ENCODE measurements at places on chromosomes 4 and X.

- DNase-seq = no peak
Measured at GRCh38 chrX:110477593-110478228, 119.1 kb downstream of the RTL9 start.

DNA sequence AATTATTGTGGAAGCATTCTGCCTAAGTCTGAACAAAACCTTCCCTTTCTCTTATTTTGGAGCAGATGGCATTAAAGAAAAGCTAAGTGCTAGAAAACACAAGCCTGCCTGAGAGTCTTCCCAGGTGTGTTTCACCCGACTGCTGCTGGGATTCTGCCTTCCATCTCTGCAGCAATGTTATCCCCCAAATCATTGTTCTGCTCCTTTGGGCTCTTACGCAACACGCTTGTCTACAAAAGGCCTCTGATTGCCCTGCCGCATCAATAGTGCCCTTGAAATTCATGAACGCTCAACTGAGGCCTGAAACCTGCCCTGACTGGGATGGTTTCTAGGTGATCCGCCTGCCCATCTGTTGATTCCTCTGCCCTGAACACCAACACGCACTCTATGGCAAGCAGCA, 80.3 kb downstream of the SEL1L3 start:
- DNase-seq = no peak

- no peak for DNase-seq
Measured at GRCh38 chr4:86007042-86007441, 352.8 kb downstream of the MAPK10 start.

DNA sequence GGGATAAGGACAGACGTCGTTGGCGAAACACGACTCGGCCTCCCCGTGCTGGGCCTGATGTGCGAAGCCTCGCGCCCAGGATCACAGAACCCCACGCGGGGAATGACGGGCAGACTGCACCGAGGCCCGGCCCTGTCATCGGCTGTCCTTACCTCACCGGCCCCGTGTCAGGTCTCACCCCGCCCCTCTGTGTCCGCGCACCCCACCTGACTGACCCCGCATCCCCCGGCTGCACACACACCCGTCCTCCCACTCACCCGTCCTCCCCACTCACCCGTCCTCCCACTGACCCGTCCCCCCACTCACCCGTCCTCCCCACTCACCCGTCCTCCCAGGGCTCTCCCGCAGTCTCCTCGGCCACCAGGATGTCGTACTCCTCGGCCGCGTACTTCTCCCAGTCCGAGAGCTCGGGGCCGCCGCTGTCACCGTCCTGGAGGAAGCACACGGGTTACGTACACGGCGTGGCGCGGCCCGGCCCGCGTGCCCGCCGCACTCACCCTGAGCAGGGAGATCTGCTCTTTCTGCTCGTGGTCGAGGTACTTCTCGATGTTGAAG, 19.8 kb upstream of the GTPBP6 start:
- no peak for DNase-seq

- no peak for DNase-seq
Measured at GRCh38 chr4:184895012-184895695, 69.4 kb upstream of the ACSL1 start.
